ENCODE measurements at places on chromosomes 1 and 21. TPM values are rescaled to one million over a fixed set of nuclear protein-coding genes. Genes with fewer than 3 reads are reported as not detected.

- DNase-seq, result no peak
These were observed 38.8 kb downstream of the ST6GALNAC5 start for GRCh38 chr1:76905876-76906595.

- no peak for DNase-seq
These were observed 148.8 kb upstream of the CAMK1G start for GRCh38 chr1:209434631-209435217.

- DNase-seq, result no peak
These were observed 113.5 kb downstream of the PRDM2 start for GRCh38 chr1:13813398-13814012.

GRCh38 chr1:53547231-53547790 is 88.1 kb downstream of the DMRTB1 start:
- DNase-seq, result no peak

DNA sequence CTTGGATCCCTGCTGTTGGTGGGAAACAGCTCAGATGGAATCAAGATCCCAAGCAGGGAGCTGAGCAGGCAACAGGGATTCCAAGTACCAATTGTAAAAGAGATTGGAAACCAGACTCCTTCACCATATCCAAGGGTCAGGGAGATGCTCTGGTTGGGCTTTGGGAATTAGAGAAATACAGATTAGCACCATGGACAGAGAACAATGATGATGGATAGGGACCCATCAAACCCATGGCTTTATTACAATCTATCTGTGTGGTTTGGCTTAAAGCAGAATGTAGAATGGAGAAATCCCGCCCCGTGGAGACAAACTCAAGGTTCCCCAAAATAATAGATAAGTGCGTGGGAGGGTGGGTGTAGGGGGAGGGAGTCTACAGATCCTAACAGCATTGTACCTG is 120.7 kb upstream of the CSF3R start:
- DNase-seq, result no peak

DNA sequence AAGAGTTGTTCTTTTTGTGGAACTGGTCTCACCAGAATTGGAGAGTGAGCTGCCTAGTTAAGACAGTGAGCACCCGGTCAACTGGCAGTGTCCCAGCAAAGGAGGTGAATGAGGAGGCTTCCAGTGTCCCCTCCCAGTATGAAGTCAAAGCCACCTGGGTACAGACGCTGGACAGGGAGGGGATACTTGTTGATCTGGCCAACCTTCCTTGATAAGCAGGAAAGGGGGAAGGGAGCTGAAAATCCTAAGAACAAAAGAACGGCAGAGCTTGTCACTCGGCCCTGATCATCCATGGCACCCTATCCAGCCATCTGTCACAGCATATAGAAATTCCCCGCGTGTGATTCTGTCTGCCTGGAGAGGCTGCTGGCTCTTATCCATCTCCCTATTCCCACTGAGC is 91.5 kb downstream of the SSBP3 start:
- DNase-seq, result no peak

GRCh38 chr21:25387665-25388064 is 219.6 kb downstream of the MRPL39 start:
- DNase-seq, result no peak

GRCh38 chr1:21927533-21928237 is 9.4 kb downstream of the HSPG2 start:
- peak; percentile 58 for DNase-seq

DNA sequence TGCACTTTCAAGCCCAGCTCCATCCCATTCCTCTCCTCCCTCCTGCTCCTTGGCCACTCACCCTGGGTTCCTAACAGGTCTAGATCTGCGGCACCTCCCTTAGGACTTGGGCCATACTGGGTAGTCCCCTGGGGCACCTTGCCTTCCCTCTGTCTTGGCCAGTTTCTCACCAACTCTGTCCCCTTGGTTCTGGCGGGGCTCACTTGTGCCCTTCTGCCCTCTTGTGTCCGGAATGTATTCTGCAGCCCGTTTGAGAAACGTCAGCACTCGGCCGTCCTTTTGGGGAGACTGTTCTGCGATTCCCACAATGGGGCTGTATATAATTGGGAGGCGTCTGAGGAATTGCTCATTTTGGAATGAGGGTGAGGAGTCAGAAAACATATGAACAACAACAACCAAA is 162.4 kb downstream of the ZSCAN20 start:
- DNase-seq, result peak; percentile 11

DNA sequence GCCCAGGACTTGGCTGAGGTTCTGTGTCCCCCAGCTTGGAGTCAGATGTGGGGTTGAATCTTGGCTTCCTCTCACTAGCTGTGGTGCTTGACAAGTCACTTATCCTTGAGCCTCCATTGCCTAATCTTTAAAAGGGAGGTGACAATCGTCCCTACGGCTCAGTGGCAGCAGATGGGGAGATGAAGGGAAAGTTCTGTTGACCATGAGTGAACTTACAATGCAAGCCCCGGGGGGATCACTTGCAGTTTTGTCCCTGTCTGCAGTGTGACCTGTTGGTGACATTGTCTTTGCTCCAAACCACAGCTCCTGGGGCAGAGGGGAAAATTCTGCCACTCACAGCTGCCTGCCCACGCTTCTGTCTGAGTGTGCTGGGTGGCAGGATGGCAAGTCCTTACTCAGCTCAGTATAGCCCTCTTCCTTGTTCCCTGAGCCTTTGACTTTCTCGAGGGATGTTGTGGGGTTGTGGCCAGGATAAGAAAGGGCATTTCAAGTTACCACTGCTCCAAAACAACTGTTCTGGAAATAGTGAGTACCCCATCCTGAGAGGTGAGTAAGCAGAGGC is 1.7 kb downstream of the PCSK9 start:
- DNase-seq, result no peak

DNA sequence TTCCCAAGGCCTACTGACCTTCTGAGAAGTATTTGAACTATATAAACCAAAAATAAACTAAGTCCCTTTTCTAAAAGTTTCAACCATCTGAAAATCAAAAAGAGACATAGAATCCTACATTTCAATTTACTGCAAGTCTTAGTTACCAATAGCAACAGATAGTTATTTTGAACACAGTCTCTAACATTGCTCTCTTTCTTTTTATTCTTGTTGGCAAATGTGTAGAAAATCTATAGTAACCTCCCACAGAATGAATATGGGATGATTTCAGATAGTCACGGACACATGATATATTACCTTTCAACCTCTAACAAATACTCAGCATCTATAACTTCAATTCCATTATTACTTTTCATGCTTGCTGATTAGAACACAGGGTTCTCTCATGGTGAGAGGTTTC is 68.9 kb upstream of the RAB3GAP2 start:
- no peak for DNase-seq

DNA sequence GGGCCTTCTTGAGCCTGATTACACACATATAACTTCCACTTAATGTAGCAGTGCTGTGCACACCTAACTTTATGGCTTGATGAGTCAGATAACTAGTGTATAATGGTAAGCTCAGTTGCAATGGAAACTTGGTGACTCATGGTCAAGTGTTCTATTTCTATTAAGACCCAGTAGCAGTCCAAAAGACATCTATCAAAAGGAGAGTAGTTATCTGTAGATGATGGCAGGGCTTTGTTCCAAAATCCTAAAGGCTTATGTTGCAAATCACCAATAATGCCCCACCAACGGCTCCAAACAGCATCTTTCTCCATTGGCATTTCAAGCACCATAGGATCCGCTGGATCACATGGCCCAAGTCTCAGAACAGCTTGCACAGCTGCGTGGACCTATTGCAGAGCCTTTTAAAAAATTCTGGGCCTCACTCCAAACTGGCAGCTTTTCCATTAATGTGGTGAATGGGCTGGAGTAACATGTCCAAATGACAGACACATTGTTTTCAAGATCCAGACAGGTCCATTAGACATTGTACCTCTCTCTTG is 566.8 kb upstream of the USP24 start:
- peak; percentile 82 for DNase-seq

DNA sequence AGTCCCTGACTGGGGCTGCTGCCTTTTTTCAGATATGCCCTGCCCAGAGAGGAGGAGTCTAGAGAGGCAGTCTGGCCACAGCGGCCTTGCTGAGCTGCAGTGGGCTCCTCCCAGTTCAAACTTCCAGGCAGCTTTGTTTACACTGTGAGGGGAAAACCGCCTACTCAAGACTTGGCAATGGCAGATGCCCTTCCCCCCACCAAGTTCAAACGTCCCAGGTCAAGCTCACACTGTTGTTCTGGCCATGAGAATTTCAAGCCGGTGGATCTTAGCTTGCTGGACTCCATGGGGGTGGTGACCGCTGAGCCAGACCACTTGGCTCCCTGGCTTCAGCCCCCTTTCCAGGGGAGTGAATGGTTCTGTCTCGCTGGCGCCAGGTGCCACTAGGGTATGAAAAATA is 18.3 kb upstream of the C1orf53 start:
- DNase-seq, result no peak

GRCh38 chr1:9827558-9828185 is 3.9 kb upstream of the CLSTN1 start:
- no peak for DNase-seq

GRCh38 chr1:228340686-228341449 is 65.8 kb downstream of the TRIM11 start:
- DNase-seq, result no peak

DNA sequence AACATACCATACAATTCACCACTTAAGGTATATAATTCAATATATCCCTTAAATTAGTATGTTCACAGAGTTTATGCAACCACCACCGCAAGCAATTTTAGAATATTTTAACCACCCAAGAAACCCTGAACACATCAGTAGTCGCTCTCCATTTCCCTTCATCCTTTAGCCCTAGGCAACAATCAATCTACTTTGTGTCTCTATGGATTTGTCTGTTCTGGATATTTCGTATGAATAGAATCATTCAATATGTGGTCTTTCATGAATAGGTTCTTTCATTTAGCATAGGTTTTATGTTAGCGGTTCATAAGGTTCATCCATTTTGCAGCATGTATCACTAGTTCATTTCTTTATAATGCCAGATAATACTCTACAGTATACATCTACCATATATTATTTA is 4.2 kb upstream of the DPT start:
- no peak for DNase-seq

- no peak for DNase-seq
These were observed 71.3 kb downstream of the AHCTF1 start for GRCh38 chr1:246860401-246860800.

GRCh38 chr21:39142972-39143371 is 40.3 kb downstream of the PSMG1 start:
- DNase-seq, result no peak

DNA sequence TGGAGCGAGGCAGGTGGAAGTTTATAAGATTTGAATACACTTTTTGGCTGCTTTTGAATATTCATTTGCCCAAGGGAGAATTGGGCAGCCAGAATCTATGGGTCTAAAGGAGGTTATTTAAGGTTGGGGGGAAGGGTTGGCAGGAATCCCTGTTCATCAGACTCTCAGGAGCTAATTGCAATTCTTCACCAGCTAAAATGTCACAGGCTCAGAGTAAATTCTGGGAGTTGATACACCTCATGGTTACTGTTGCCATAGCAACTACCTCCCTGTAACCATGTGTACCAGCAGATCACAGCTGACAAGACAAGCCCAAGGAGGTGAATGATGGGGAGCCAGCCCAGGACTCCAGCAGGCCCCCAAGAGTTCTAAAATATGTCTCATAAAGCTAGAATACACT is 75.5 kb downstream of the CAMK2N1 start:
- DNase-seq, result peak; percentile 17

- DNase-seq, result no peak
These were observed 68.5 kb downstream of the TMEM200B start for GRCh38 chr1:29055160-29055559.

DNA sequence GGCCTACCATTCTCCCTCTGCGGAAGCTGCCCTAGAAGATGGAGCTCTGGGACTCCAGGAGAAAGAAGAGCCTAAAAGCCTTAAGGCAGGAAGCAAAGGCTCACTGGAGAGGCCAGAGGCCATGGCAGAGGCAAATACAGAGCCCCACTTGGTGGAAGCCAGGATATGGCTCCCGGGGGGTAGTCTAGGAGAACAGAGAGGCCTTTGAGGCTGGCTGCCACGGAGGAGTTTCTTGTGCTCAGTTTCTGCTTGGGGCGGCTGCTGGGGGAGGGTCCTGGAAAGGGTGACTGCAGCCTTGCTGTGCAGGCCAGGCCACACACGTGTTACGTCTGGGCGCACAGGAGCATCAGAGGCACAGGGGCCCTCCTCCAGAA is 5.4 kb downstream of the CC2D1B start:
- no peak for DNase-seq

GRCh38 chr1:210736713-210737112 is 397.2 kb downstream of the KCNH1 start:
- DNase-seq, result no peak

FCRL1 gene
- total RNA-seq, result not detected

OLIG2 gene
- not detected for total RNA-seq

S100A12 gene
- total RNA-seq, result not detected

CELA2A gene
- total RNA-seq, result not detected

PPIAL4G gene
- not detected for total RNA-seq

CYP4A11 gene
- not detected for total RNA-seq

PAX7 gene
- total RNA-seq, result not detected

BTBD8 gene
- 0.86 TPM for total RNA-seq

GLIS1 gene
- total RNA-seq, result 1.4 TPM

LCE1C gene
- total RNA-seq, result not detected

RAB3B gene
- 151 TPM for total RNA-seq

PUSL1 gene
- total RNA-seq, result 26.4 TPM

SIK1 gene
- total RNA-seq, result 4.2 TPM

C1orf210 gene
- total RNA-seq, result not detected

Measured in HFFc6 (cell line).